ENCODE measurements at places on chromosomes 5 and 9.

DNA sequence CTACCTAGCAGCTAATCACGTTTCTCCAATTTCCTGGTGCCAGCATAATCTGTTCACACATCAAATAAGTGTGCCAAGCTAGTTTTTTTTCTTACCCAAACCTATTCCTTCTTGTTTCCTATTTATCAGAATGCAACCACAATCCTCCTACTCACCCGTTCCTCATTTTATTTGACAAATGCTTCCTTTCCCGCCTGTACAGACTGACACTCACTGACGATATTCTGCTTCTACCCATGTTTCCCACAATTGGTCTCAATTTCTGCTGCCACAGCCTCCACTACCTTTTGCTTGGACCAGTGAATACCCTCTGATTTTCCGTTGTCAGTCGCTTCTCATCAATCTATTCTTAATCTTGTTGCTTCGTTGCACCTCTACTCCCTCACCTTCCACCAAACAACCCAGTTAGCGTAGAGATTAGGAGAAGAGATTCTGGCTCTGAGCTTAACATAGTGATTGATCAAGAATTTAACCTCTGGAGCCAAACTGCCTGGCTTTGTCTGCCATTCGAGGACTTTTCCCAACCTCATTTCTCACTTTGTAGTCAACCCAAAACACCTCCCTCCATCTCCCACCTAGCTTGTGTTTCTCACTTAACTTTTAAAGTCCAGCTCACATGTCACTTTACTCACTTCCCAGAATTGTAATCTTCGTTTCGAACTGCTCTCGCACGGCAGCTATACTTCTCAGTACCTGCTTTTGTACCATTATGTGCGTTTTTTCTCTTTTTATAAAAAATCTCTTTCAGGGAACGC lies 729 bp upstream of the TMEM38B start:
- DNase-seq = no peak

GRCh38 chr5:45281081-45281480 lies 415.1 kb downstream of the HCN1 start:
- no peak for DNase-seq

DNA sequence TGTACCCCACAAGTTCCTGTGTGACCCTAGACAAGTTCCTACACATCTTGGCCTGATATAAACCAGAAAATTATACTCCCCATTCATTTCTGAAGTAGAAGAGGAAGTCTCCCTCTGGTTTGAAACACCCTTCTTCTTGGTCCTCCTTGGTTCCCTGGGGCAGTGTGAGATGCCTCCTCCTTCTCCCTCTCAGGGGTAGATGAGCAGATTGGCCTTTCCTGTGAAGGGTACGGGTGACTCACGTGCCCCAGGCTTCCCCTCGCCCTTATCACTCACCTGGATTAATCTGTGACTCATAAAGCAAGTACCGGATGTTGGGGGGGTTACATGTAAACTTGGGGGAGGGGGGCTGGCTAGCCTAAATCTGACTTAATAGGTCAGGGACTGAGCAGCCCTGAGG lies 11.1 kb upstream of the AQP3 start:
- DNase-seq = no peak

DNA sequence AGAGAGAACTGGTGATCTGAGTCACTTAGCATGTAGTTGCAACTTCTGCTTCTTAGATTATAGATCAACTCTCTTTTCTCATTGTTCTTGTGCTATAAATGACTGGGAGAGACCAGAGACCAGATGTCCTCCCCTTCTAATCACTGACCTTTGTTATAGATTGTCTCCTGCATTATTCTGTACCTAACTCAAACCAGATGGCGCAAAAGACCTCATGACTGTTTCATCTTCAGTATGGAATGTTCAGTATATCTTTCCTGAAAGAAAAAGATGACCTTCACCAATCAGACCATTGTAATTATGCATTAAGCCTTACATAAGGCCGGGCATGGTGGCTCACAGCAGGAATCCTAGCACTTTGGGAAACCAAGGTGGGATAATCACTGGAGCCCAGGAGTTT lies 30.5 kb upstream of the ADAM19 start:
- no peak for DNase-seq

- no peak for DNase-seq
These were observed 21.0 kb downstream of the ANKH start for GRCh38 chr5:14850419-14851049.

DNA sequence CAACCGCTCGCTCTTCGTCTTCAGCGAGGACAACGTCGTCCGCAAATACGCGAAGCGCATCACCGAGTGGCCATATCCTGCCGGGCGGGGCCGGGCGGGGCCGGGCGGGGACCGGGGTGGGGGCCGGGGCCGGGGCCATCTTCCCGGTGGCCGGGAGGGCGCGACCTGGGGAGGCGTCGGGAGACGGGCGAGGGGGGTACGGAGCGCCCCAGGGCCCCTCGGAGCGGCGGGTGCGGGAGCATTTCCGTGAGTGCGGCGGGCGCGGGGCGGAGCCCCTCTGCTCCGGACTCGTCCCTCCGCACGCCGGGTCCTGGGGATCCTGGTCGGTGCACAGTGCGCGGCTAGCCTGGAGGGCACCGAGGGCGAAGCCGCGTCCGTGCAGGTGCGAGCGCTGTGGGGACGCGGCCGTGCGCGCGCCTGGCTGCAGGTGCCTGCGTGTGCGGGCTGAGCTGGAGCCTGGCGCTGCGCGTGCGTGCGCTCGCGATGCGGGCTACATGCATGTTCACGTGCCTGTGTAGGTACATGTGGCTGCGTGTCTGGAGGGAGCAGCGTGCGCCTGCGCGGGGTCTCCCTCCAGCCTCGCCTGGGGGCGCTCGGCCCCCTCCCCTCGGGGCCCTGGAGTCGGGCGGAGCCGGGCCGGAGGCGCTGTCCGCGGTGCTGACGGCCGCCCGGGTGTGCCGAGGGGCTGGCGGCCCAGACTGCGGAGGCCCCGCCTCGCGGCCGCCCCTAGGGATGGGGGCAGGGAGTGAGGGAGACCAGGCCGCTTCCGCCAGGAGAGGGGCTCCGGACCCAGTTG lies 762 bp downstream of the CACNA1B start:
- DNase-seq = no peak

DNA sequence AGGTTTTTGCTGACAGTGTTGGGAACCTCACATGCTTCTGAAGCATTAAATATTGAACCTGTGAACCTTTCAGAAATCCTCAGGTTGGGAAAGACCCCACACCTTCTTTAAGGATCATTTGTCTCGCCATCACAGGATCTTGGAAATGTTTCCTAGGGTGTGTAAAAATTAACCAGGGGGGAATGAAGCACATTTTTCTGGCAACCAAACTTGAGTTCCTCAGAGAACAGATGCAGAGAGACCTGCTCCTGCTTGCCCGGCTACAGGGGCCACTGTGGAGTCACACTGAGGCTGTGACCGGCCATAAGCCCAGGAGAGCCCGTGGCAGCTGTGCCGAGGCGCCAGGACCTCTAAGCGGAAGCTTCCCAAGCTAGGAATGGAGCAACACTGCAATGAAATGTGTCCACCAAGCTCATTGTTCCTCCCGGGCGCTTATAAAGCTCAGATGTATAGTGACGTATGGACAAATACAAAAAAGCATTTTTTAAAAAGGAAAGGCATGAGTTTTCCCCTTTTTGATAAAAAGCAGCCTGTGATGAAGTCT lies 7.7 kb downstream of the CXCL14 start:
- DNase-seq = no peak

GRCh38 chr5:79224286-79224984 lies 11.5 kb upstream of the JMY start:
- no peak for DNase-seq

DNA sequence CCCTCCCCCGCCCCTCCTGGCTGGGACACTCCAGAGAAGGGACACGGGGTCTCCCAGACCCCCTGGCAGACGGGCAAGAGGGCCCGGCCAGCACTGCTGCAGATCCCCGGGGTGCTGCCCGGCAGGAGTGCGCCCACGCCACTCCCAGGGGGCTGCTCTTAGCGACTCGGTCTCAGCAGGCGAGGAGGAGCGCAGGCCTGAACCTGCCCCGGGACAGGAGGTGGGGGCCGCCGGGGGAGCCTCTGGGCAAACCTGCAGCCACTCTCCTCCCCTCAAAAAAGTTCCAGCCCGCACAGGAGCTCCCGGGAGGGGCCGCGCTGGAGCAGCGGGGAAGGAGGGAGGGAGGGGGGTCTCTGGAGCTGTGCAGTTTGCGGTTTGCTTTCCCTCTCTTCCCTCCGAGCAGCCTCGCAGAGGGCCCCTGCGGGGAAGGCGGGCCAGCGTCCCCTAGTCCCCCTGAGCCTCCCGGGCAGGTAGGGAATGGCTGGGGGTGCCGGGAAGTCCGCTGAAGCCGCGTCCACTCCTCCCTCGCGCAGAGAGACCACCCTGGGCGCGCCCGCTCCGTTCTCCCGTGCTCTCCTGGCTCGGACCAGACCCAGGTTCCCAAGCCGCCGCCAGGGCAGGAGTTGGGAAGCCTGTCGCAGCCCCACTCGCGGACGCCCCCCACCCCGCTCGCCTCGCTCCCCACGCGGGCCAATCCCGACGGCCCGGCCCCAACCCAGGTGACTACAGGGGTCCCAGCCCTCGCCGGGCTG lies 44.2 kb downstream of the NACC2 start:
- no peak for DNase-seq

DNA sequence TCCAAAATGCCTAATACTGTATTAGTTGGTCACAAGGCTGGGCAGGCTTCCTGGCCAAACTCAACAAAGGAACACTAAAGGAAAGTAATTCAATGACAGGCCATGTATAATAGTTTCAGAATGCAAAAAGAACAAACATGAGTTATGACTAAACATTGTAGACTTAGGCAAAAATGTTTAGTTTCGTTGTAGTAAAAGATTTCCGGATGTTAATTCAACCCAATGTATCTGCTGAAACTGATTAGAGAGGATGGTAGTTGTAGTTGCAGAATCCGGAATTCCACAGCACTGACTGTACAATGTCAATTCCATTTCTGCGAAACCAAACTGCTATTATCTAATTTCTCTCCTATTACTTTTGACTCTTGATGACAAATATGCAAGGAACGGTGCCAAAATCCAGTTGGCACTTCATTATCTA lies 117.9 kb upstream of the FST start:
- DNase-seq = no peak

GRCh38 chr5:156529892-156530291 lies 202.9 kb downstream of the SGCD start:
- DNase-seq = no peak

All from smooth muscle cell of the brain vasculature (primary cell).